Cardiac muscle cell (in vitro differentiated cells and primary cell): ENCODE measurements at places on chromosomes 16 and 17.

GRCh38 chr17:27296428-27296979, 2.6 kb downstream of the WSB1 start:
- DNase-seq = peak; percentile 79
- peaks cover 15% of the 10 kb centered on the region for H3K4me1 ChIP-seq
- no peaks in the 10 kb centered on the region for H3K36me3 ChIP-seq
- H3K27me3 ChIP-seq = no peaks in the 10 kb centered on the region
- no peak overlapping the region for H3K27ac ChIP-seq

- H3K36me3 ChIP-seq = no peaks in the 10 kb centered on the region
- H3K27ac ChIP-seq = no peak overlapping the region
- no peaks in the 10 kb centered on the region for H3K27me3 ChIP-seq
- H3K4me3 ChIP-seq = no peak overlapping the region
- DNase-seq = no peak
- no peaks in the 10 kb centered on the region for H3K4me1 ChIP-seq
Observed at GRCh38 chr16:3356118-3356517, 429 bp downstream of the OR2C1 start.

DNA sequence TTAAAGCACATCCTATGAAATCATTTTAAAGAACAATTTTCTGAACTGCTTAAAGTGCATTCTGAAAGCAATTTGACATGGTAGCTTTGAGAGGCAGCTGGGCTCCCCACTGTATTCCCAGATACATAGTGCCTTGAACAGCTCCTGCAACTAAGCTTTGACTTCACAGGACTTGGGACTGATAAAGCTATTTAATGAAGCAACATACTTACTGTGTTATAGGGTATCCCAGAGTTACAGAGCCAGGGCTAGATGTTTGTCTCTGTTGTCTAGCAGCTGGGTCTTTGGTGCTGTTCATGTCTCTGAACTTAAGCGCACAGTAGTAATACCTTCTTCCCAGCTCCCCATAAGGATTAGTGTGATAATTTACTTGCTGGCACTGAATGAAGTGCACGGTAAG, 862 bp downstream of the ACSM1 start:
- H3K27ac ChIP-seq = no peak overlapping the region
- no peak for DNase-seq
- H3K27me3 ChIP-seq = no peaks in the 10 kb centered on the region
- H3K4me1 ChIP-seq = no peaks in the 10 kb centered on the region
- no peak overlapping the region for H3K4me3 ChIP-seq

DNA sequence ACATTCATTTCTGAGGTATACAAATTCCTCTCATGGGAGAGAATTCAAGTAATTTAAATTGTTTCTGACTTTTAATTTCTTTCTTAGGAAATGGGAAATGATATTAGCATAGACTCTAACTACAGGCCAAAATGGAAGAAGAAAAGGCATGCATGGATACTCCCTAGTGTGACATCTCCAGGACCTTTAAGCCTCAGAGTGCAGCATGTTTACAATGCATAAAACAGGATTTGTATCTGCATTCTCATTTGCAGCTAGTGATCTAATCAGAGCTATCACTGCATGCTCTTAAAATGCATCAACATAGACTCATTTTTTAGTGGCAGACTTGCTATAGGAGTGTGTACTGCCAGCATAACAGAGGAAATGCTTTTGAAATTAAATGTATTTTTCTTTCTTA, 224.6 kb upstream of the GOT2 start:
- no peak overlapping the region for H3K27ac ChIP-seq
- H3K4me3 ChIP-seq = no peak overlapping the region
- H3K36me3 ChIP-seq = no peaks in the 10 kb centered on the region
- H3K4me1 ChIP-seq = no peaks in the 10 kb centered on the region

GRCh38 chr17:55833306-55833705, 82.5 kb downstream of the PCTP start:
- H3K27ac ChIP-seq = no peak overlapping the region
- no peaks in the 10 kb centered on the region for H3K36me3 ChIP-seq
- peak; percentile 8 for DNase-seq
- no peaks in the 10 kb centered on the region for H3K4me1 ChIP-seq

DNA sequence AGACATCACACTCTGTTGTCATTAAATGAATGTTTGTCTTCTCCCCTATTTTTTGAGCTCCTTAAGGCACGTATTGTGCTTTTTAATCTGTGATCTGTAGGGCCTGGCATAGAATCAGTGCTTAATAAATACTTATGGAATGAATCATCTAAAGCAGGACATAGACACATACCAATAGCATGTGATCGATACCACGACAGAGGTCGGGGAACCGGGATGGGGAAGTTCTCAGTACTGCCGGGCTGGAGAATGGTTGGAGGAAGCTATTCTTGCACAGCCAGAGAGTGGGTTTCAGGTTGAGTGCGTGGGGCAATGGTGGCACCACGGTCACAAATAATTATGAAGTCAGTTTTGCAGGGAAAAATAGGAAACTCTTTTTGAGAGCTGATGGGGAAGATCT, 26.8 kb downstream of the NLRP1 start:
- H3K27ac ChIP-seq = no peak overlapping the region
- H3K36me3 ChIP-seq = no peaks in the 10 kb centered on the region
- no peaks in the 10 kb centered on the region for H3K27me3 ChIP-seq

GRCh38 chr17:79325709-79326430, 251.2 kb downstream of the ENGASE start:
- H3K4me3 ChIP-seq = no peak overlapping the region
- H3K27me3 ChIP-seq = peaks cover 39% of the 10 kb centered on the region
- DNase-seq = peak; percentile 25

DNA sequence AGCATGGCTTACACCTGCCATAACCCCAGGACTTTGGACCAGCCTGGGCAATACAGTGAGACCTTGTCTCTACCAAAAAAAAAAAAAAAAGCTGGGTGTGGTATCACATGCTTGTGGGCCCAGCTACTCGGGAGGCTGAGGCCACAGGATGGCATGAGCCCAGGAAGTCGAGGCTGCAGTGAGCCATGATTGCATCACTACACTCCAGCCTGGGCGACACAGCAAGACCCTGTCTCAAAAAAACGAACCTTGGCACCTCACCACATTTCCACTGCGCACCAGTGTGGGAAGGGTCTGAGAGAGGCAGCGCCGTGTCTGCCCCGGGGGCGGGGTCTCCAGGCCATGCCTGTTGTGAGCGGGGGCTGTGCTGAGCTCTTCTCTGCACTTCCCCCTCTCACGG, 6.3 kb downstream of the ACSF3 start:
- no peak overlapping the region for H3K27ac ChIP-seq
- peak; percentile 11 for DNase-seq
- H3K4me1 ChIP-seq = peaks cover 14% of the 10 kb centered on the region
- no peak overlapping the region for H3K4me3 ChIP-seq
- peaks cover 27% of the 10 kb centered on the region for H3K36me3 ChIP-seq
- no peaks in the 10 kb centered on the region for H3K27me3 ChIP-seq
